ENCODE measurements at places on chromosomes 1 and 21.

- DNase-seq: no peak
Observed at GRCh38 chr1:3741566-3742438, 10.4 kb upstream of the CCDC27 start.

- no peak for DNase-seq
Observed at GRCh38 chr1:203103216-203103615, 17.4 kb upstream of the MYOG start.

GRCh38 chr1:9280015-9280860 lies 12.5 kb upstream of the SPSB1 start:
- DNase-seq: peak; percentile 80

- no peak for DNase-seq
Observed at GRCh38 chr1:30134466-30135217, 588.7 kb downstream of the MATN1 start.

- DNase-seq: no peak
Observed at GRCh38 chr1:150127464-150127863, 22.3 kb upstream of the PLEKHO1 start.

- no peak for DNase-seq
Observed at GRCh38 chr1:75165264-75165663, 31.1 kb downstream of the LHX8 start.

DNA sequence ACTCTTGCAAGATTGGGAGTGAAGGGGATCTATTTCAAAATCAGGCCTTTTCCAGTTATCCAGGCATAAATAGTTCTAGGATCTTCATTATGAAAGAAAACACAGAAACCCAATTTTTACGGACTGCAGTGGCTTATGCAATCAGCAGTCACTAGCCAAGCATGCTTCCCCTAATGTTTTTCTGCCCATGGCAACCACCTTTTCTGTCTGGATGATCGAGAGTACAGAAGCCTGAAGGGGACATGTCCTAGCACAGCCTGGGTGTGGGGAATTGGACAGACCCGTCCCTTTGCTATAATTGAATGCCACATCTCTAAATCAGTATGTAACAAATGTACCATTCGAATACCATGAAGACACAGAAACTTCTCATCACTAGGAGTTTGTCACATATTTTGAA lies 29.8 kb upstream of the NCAM2 start:
- DNase-seq: no peak

- DNase-seq: no peak
Observed at GRCh38 chr21:46116189-46116775, 18.4 kb downstream of the COL6A2 start.

DNA sequence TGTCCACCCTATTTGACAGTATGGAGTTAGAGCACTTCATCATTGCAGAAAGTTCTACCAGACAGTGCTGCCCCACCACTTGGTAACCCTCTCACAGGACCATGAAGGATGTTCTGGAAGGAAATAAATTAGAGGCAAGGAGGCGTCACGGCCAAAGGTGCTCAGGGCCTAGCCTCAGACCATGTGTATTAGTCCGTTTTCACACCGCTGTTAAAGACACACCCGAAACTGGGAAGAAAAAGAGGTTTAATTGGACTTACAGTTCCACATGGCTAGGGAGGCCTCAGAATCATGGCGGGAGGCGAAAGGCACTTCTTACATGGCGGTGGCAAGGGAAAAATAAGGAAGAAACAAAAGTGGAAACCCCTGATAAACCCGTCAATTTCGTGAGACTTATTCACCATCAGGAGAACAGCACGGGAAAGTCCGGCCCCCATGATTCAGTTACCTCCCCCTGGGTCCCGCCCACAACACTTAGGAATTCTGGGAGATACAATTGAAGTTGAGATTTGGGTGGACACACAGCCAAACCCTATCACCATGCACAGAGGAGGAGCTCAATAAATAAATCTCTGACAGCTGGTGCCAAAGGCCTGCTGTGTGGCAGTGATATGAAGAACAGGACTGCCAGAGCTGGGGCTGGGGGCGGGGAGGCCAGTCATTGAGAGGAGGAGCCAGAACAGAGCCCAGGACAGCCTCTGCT lies 75.8 kb downstream of the FHAD1 start:
- no peak for DNase-seq

- no peak for DNase-seq
Observed at GRCh38 chr1:234838820-234839219, 228.8 kb upstream of the IRF2BP2 start.

DNA sequence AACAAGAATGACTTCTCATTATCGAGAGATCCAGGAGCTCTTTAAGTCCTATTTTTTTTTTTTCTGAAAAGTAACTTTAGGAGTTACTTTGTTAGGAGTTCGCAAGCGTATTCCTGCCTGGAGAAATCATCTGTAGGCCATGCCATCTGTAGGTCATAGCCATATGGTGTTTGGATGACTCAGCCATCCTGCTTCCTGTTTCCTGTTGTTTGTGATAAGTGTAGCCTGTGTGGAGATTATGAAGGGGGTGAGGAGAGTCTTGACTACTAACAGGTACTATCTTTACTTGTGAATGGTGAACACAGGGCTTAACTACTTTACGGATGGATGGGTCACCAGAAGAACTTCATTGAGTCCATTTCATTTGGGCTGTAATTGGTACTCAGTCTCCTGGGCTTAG lies 327.2 kb downstream of the PTPRU start:
- DNase-seq: no peak

DNA sequence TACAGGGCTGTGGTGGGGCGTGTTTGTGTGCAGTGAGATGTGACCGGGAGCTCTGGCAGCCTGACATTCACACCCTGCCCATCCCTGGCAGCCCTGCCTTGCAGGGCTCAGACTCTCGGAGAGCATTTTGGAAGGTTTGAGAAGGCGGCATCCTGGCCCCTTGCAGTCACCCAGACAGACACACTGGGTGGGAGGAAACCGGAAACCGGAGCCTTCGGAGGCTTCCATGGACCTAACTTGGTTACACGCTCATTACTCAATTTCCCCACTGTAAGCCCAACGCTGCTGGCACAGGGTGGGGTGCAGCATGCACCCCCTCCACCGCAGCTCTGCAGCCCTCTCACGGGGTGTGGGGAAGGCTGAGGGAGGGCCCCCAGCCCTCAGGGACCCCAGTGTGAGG lies 22.2 kb upstream of the RSPO1 start:
- no peak for DNase-seq

DNA sequence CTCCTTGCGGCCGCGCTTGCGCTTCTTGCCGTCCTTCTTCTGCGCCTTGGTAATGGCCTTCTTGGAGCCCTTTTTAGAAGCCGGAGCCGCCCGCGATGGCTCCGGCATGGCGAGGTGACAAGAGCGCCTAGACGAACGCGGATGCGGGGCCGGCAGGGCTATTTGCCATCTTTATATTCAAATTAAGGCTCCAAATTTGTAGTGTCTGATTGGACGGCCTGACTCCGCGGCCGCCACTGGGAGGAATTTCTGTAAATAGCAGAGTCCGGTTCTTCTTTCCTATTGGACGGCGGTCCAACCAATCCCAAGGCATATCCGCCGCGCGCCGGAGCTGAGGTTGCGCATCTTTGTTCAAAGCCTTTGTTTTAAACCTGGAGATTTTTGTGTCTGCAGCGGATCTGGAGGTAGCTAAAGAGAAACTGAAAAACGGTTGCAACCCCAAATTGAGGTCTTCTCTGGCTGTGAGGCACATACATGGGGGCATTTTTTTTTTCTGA lies 22.6 kb upstream of the RNF187 start:
- peak; percentile 90 for DNase-seq

- DNase-seq: no peak
Observed at GRCh38 chr1:36154335-36154734, 1.6 kb upstream of the MAP7D1 start.

DNA sequence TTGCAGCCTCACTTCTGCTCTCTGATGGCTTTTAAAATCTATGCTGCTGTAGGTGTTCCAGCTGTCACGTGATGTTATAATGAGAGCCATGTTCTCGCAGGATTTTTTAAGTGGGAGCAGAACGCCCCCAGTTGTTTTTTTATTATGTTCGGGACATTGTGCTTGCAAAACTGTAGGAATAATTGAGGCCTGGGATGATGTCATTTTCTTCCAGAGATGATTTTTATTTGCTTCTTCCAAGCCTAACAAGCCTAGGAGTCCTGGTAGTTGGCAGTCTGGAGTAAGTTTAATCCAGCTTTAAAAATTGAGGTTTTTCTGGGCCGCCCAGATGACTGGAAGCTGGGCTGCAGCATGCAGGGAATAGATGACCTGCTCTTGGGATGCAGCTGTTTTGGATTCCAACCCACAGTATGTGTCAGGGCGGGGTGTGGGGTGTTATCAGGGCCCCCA lies 34.6 kb upstream of the CHIT1 start:
- DNase-seq: no peak

GRCh38 chr1:172870901-172871606 lies 179.7 kb downstream of the TNFSF18 start:
- no peak for DNase-seq

- DNase-seq: no peak
Observed at GRCh38 chr1:58978096-58978495, 194.2 kb upstream of the JUN start.

GRCh38 chr1:25349606-25350005 lies 11.5 kb downstream of the TMEM50A start:
- DNase-seq: no peak

- DNase-seq: peak; percentile 75
Observed at GRCh38 chr1:206551986-206552326, 44.6 kb downstream of the RASSF5 start.

GRCh38 chr1:101065575-101065974 lies 40.0 kb upstream of the DPH5 start:
- no peak for DNase-seq

- DNase-seq: no peak
Observed at GRCh38 chr1:100249155-100249536, 488 bp downstream of the DBT start.

GRCh38 chr21:41208376-41208763 lies 40.4 kb downstream of the BACE2 start:
- DNase-seq: no peak

- no peak for DNase-seq
Observed at GRCh38 chr1:205676002-205676401, 4.3 kb downstream of the SLC45A3 start.

DNA sequence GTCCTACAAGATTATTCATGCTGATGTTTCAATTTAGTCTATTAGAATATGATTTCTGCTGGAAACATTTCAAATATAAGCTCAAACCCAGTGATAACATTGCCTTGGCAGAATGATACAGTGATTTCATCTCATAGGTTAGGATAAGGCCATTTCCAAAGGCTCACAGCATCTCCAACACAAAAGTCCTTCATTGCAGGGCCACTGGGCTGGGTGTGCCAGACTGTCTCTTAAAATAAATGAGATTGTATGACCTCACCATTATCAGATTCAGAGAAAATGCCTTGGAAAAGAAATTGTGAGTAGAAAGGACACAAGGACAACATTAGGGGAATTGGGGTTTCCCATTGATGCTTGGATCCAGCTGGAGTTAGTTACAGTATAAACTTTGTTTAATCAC lies 30.4 kb downstream of the NGF start:
- DNase-seq: no peak

GRCh38 chr1:171116676-171117075 lies 26.0 kb downstream of the FMO3 start:
- no peak for DNase-seq

GRCh38 chr1:244085891-244086290 lies 34.8 kb downstream of the ZBTB18 start:
- no peak for DNase-seq

DNA sequence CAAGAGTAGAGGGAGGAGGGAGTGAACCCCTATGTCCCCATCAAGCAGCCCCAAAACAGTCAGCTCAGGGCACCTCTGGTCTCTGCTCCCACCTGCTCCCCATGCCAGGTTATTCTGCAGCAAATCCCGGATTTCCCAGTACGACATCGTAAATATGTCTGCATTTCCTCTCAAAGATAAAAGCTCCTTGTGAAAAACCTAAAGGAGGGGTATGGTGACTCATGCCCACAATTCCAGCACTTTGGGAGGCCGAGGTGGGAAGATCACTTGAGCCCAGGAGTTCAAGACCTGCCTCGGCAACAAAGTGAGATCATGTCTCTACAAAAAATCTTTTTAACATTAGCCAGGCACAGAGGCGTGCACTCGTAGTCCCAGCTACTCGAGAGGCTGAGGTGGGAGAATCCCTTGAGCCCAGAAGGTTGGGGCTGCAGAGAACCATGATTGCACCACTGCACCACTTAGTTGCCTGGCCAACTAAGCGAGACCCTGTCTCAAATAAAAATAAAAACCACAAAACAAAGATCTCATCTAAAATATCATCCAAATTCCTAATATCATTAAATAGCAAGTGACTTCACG lies 7.1 kb downstream of the ACOT7 start:
- DNase-seq: no peak

DNA sequence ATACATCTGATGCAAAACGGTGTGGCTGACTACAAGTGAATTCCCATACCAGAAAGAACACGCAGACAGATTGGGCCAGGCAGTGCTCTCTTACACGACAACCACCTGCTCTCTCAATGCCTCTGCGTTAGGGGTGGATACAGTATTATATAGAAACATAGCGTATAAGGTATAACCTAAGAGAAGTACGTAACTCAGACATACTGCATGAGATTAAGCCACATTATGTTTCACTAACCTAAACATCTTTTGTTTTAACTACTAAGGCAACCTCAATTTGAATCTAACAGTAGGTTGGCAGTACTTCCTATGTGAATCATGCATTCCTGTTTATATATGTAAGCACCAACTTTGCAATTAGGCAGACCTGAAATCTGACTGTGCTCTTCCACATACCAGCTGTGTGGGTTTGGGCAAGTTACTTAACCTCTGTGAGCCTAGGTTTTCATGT lies 58.1 kb upstream of the COA6 start:
- peak; percentile 22 for DNase-seq

DNA sequence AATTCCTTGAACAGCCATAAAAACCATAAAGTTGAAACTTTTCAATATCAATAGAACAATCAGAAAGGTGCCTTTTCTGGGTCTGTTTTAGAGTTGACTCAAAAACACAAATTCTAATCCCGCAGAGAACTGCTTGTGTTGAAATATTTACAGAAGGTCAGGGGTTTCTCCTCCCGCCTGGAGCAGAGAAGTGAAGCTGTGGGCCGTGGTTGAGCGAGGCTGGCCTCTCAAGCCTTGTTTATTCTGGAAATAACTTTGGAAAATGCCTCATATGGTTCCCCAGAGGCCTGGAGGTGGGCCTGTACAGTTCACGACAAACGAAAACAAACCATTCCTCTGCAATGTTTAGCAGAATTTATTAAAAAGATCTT lies 90.8 kb upstream of the ERRFI1 start:
- DNase-seq: no peak

- peak; percentile 28 for DNase-seq
Observed at GRCh38 chr1:93708734-93709481, 27.3 kb upstream of the BCAR3 start.

- DNase-seq: peak; percentile 19
Observed at GRCh38 chr1:8430476-8430875, 112.6 kb downstream of the SLC45A1 start.

DNA sequence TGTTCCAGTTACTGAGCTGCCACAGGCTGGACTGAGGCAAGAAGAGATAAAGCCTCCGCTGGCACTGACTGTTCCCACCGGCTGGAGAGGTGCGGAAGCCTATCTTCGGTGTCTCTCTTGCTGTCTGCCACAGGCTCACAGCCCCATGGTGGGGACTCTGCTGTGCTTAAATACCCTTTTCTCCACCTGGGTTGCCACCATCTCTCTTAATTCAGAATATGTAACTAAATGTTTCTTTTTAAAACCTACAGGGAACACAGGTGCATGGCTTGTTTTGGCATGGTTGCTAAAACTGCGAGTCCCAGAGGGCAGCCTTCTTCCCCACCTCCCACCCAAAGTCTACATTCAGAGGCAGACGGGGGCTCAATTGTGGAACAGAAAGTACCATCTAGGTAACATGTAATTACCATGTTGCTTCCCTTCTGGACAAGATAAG lies 8.1 kb upstream of the LBR start:
- no peak for DNase-seq

GRCh38 chr1:188462837-188463236 lies 1634.1 kb downstream of the PLA2G4A start:
- DNase-seq: no peak

All from T-helper 2 cell treated with Interferon-gamma antibody and Interleukin-4, amounts not matched to agents 5 μg/mL and 100 μg/mL, for 36 hours (primary cell).